ENCODE measurements at places on chromosomes 5 and 9.

DNA sequence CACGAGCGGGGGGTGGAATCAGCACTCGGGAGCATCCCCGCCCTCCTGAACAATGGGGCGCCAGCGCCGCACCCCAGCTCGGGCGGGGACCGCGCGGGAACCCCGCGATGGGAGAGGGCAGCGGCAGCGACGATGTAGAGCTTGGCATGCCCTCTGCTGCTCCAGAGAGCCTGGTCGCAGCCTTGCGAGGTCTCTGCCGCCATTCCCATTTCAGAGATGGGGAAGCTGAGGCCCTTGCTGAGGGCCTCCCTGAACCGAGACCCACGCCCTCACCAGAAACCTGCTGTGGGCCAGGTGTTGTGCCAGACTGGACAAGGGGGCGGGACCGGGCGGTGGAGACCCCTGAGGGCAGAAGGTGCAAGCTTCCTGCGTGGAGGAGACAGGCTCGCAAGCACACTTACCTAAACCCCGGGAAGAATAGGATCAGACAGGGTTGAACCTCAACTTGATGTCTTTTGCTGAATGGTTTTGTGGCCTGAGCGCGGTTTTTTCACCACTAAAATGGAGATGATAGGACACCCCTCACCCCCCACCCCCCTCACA is 647 bp upstream of the MEGF9 start:
- DNase-seq, result no peak

DNA sequence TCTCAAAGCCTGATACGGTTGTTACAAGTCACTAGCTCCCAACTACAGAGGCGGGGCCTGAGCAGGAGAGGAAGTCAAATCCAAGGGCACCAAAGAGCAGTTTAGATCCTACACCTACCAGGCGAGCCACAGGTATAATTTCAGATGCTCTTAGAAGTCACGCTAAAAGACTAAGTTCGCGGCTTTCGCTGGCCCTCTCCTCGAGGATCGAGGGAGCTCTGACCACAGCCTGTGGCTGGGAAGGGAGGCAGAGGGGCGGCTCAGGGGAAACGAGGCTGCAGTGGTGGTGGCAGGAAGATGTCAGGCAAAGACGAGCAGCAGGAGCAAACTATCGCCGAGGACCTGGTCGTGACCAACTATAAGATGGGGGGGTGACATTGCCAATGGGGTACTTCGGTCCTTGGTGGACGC is 48.6 kb downstream of the SEMA4D start:
- no peak for DNase-seq

DNA sequence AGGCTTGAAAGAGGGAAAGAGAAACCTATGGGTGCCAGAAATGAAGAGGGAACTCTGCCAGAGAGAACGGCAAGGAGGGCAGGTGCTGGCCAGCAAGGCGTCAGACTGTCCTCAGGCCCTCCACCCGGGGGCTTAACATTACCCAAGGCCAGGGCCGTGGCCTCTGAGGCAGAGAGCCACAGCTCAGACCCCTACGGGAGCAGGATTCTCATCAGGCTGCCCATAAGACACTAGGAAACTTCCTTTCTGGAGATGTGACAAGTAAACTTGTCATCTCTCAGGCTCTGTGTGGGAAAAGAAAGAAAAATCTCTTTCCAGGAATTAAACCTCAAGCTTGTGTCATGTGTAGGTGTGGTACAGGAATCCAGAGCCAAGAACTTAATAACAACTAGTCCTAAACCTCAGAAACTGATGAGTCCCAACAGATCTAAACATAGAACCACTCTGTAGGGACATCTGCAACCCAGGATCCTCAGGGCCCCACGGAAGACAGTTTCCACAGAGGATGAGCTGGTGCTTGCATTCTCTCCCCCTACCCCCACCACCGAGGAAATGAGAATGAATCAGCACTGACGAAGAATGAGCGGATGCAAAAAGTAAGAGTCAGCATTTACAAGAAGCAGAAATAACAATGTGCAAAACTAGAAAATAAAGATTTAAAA is 74.3 kb downstream of the DCP2 start:
- peak; percentile 58 for DNase-seq

- peak; percentile 98 for DNase-seq
These were observed 7.0 kb downstream of the ASS1 start for GRCh38 chr9:130451509-130452388.

DNA sequence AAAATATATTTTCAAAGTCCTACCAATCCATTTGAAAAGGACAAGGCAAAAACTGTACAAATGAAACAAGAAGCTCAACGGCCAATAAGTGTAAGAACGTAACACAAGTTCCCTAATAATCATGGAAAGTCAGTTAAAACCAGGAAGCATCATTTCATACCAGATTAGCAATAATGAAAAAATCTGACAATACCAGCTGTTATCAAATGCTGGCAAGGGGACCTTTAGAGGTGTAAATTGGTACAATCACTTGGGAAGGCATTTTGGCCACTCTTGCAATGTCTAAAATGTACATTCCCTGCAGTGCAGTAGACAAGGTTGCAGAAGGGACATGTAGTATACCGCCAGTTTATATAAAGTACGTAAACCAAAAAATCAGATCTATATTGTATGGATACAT is 10.1 kb upstream of the SEMA5A start:
- DNase-seq, result no peak

DNA sequence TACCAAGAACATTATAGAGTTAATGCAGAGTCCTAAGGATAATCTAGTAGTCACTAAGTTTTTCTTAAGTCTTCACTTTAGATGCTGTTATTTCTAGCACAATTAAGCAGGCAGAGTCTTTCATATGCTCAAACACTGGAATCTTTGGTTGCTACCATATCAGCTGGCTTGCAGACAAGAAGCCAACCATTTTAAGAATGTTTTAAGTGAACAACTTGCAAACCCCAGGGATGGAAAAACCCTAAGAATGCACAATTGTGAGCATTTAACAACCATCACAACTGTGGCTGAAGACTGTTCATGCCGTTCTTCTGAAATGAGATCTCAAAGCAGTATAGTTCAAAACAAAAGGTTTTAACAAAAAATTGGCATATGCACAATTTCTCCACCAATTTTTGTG is 55.1 kb downstream of the CSNK1A1 start:
- DNase-seq, result no peak

DNA sequence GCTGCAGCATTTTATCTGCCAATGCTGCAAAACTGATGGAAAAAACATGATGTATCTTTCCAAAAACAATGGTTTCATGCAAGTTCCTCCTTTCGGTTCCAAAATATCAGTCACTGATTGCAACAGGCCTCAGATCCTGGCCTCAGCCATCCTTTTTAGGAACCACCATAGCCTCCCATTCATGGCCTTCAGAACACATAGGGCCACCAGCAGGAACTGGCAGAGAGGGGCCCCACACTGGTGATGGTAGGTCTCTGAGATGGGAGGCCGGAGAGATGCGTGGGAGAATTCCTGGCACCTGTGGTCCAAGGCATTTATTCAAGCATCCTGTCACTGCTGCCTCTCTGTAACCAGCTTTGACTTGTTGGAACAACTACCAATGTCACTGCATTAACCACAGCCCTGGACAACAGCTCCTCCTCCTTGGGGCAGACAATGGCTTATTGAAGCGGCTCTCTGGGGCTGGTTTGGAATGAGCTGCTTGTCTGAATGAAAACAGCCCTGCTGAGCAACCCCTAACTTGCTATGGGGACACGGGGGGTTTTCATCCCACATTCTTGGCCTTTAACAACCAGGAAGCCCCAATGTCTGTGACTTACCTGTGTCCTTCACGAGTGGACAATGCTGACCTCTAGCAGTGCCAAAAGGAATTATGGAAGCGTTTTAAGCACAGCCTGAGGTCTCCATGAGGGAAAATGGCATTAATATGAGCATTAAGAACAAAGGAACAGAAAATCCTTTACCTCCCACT is 108.1 kb downstream of the LHFPL2 start:
- DNase-seq, result peak; percentile 36

DNA sequence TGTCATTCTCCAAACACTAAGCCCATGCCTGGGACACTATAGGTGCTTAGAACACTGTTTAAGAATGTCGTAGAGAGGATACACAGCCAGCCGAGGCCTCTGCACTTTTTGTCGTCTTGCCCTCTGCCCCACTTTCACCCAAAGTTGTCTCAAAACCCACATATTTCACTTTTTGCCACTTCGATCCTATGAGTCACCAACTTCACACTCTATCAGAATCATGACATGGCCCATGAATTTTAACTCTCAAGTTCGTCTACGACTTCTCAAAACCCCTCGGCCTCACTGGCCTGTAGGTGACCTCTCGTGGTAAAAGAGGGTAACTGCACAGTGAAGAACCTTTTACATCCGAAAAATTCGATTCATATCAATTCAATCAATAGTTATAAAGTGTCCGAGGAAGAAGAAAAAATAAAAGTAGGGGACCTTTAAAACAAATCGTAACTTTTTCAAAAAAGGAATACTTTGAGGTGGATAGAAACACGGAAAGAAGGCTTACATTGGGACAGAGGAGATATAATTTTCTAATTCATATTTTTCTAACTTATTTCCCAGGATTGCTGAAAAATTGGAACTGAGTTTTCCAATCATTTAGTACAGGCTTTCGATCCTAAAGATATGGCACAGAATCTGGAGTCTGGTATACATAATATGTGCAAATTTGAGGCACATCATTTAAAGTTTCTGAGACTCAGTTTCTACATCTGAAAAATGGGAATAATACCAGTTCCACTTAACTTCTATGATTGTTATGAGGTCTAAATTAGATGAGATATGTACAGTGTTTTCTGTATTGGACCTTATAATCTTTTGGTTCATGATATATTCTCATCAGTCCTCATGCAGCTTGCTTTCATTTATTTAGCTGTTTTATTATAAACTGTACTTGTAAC is 122.6 kb downstream of the APBA1 start:
- peak; percentile 52 for DNase-seq

GRCh38 chr9:69433392-69433791 is 108.4 kb downstream of the ENTREP1 start:
- DNase-seq, result peak; percentile 38

GRCh38 chr5:141150224-141150992 is 551 bp downstream of the PCDHB6 start:
- peak; percentile 27 for DNase-seq

- DNase-seq, result no peak
These were observed 132.7 kb upstream of the ERCC6L2 start for GRCh38 chr9:95742821-95743220.
